ENCODE measurements at places on chromosomes 4 and X.
A peak's percentile ranks its signal among the peaks of the same experiment; 100 is the strongest.

- DNase-seq: no peak
Measured at GRCh38 chr4:141294306-141294705, 73.6 kb downstream of the ZNF330 start.

GRCh38 chr4:10098780-10099160, 17.8 kb downstream of the WDR1 start:
- no peak for DNase-seq

- DNase-seq: no peak
Measured at GRCh38 chr4:7173841-7174449, 18.4 kb upstream of the SORCS2 start.

DNA sequence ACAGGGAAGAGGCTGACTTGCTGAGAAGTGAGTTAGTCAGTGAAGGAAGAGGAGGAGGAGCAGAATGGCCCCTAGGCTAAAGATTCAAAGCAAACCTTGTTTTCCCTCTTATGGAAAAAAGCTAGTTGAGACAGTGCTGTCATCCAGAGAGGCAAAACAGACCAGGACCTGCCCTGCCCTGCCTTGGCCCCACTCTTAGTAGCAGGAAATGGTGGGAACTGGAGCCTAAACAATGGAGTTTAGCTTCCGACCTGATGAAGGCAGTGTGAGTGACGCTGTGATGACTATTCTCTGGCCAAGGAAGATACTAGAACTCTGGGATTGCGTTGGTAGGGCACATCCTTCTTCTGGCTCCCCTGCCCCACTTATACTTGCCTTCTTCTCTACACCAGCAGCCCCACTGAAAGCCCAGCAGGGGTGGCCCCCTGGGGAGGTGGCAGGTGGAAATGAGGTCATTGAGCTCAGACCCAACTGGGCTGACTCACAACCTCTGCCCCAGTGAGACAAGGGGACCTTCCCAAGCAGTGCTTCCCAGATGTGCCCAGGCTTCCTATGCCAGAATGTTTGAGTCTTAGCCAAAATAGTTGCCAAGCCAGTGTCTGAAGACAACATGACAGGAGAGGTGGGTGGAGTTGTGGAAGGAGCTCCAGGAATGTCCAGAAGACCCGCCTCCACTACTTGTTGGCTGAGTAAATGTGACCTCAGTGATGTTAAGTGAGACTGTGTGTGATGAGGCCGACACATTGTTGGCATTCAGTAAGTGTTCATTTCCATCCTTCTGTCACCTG, 38.8 kb downstream of the MSN start:
- no peak for DNase-seq

DNA sequence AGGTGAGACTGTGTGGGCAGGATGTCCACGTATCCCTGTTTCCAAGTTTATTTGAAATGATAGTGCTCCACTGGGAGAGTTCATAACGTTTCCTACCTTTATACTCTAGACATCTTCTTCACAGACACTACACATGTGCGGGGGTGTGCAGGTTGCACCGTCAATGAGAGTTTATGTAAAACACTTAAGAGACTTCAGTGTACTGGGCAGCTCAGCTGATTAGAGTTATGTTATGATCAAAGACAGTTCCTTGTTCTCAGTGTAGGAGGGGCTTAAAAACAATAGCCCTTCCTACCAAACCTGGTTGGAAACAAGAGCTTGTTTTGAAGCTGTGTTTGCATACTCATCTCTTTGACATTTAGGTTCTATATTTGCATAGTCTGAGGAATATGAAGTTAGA, 326.9 kb upstream of the AGA start:
- DNase-seq: no peak

DNA sequence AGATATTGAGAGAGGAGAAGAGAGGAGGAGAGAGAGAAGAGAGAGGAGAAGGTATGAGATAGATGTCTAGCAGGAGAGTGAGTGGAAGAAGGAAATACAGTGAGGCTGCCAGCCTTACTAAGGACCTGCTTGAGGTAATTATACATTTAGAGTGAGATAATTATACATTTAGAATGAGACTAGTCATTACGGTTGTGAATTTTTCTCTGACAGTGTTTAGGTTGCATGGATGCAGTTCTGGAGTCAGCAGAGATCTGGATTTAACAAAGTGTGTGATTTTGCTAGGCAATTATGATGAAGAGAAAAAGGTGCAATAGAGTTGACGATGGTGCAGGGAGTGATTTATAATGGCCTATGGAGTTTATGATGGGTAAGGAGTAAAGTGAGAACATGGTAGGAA, 187.1 kb upstream of the ARX start:
- DNase-seq: peak; percentile 59

DNA sequence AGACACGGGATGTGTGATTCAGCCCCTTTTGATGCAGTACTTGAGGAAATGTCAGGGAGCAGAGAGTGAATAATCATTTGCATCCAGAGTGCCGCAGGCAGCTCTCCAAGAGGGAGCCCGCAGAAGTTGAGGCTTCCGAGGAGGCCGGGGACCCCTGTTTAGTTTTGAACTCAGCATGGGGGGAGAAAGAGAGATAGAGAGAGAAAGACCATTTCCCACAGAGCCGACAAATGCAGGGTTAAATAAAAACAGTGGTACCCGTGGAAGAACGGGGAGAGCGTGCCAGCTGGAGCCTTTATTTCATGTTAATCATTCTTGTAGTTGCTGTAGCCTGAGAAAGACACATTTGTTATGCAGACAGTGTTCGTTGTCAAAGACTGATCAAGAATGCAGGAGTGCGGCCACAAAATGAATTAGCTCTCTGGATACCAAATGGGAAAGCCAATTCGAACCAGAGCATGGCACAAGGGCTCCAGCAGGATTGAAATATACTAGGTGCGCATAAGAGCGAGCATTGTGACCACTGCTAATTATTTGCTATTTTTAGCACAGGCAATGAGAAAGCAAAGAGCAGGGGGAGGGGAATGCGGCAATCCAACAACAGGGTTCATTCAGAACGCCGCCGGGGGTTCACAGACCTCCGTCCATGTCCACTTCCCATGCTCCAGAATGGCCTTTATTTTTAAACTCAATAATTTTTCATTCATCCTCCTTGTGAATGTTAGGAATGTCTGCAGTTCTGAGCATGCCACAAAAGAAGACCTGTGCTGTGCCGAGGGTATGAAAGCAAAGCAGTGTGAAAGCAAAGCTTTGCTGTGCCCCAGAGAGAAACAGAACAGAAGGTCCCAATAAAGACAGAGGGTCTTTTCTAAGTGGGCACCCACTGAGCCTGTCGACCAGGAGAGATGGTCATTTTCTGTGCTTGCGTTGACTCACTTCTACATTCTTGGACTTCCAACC, 243.9 kb upstream of the VCX3A start:
- DNase-seq: no peak

DNA sequence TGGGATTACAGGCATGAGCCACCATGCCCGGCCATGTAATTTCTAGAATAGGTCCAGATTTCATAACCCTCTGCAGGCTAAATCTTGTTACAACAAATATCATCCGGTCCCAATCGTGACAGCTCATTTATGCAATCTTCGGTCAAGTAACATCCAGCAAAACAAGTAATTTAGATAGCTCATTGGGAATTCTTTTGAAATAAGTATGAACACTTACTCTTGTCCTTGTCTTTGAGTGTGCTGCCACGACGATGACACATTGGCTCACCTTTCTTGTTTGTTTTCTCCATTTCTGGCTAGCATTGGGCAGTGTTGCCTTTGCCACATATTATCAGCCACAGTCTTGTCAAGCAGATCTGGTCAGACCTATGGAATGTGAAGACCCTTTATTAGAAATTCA, 92.0 kb downstream of the PHEX start:
- no peak for DNase-seq

GRCh38 chr4:96698831-96699230, 858.9 kb downstream of the PDHA2 start:
- no peak for DNase-seq

- DNase-seq: no peak
Measured at GRCh38 chr4:184238072-184238745, 20.5 kb upstream of the ENPP6 start.

- DNase-seq: no peak
Measured at GRCh38 chr4:152374153-152374552, 161.7 kb downstream of the FBXW7 start.

DNA sequence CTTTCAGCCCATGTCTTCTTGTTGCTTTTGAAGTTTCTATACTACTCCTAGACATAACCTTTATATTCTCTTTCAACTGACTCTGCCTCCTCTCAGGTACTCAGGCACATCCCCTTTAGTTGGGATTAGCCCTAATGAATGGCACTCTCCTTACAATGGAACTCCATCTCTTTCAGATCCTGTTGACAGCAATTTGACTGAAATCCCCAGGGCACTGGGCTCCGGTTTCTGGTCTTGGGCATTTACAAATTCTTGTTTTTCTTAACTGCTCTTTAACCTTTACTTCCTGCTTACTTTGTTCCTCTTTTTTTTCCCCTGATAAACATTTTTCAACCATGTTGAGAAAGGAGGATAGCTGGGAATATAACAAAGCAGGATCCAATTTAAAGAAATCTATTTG, 68.9 kb downstream of the ENOX2 start:
- DNase-seq: no peak

GRCh38 chrX:45449982-45450381, 249.3 kb upstream of the DIPK2B start:
- DNase-seq: no peak

- DNase-seq: no peak
Measured at GRCh38 chrX:107979534-107979933, 2.6 kb downstream of the TEX13B start.

- DNase-seq: no peak
Measured at GRCh38 chrX:115237056-115237455, 3.2 kb upstream of the LRCH2 start.

GRCh38 chr4:8392591-8393190, 47.8 kb downstream of the ACOX3 start:
- DNase-seq: no peak

- no peak for DNase-seq
Measured at GRCh38 chr4:123651066-123651465, 254.5 kb downstream of the SPRY1 start.

DNA sequence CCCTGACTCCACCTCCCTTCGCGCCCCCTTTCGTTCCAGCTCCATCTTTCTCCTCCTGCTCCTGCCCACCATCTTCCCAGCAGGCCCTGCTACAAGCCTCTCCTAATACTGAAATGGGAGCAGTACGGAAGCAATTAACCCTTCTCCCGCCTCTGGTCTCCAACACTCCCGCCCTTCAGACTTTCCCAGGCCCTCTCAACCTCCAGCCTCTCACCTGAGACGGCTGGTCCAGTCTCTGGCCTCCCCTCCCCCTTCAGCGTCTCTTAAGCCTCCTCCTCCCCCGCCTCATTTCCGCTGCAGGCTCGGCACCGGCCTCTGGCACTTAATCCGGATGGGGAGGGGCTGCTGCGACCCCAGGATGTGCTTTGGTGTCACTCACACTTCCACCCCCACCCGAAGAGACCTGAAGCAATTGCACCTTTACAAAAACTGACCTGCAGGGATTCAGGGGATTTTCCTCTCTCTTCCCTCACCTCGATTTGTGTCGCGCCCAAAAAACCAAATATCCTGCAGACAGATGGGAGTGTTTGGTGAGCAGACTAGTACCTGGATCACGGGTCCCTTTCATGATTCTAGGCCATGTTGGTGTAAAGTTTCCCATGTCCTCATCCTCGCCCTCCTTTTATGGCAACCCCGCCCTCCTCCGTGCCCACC, 657 bp downstream of the TCEAL8 start:
- peak; percentile 19 for DNase-seq
